Activated naive CD4-positive, alpha-beta T cell (primary cell): ENCODE measurements at places on chromosomes 2 and 18.

DNA sequence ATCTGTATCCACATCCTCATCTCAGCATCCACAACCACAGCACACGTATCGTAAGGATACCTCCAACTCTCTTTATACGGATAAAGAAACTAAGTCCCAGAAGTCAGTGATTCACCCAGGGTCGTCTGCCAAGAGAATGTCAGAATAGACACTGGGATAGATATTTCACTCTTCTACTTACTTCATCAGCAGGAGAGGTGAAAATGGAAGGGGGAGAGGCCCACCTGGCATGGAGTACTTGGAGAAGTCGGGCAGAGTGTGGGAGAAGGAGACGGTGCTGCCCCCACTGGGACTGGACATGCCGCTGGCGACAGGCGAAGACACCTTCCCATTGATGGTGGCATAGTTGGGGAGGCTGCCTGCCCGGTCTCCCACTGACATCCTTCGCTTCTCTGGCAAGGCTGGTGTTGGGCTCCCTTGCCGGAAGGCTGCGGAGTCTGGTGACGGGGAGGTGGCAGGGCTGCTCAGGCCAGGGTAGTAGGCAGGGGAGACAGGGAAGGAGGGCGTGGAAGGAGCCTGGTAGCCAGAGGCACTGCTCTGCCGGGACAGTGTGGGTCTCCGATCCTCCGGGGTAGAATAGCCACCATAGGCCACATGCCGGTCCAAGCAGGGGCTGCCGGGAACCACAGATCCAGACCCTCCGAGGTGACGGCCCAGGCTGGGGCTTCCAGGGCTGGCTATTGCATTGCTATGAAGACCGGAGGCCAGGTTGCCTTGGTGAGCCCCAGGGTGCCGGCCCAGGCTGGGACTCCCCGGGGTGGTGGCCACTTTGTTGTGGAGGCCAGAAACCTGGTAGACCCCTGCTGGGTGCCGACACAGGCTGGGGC lies 185.1 kb downstream of the TNS1 start:
- no peak for DNase-seq

GRCh38 chr2:55088400-55088799 lies 38.1 kb upstream of the RTN4 start:
- no peak for DNase-seq

DNA sequence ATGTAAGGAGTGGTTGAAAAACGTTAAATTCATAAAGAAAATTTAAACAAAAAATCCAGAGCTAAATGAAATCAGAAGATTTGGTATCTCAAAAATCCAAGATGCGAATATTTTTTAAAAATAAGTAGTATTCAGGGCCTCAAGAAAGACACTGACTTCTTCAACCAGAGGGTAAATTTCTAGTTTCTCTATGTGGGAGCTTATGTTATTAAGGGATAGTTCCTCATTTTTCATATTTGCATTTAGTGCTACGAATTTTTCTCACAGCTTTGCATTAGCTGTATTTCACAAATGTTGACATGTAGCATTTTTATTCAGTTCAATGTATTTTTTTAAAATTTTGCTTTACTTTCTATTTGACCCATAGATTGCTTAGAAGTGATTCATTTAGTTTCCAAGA lies 454.7 kb downstream of the CBLN2 start:
- DNase-seq: no peak

DNA sequence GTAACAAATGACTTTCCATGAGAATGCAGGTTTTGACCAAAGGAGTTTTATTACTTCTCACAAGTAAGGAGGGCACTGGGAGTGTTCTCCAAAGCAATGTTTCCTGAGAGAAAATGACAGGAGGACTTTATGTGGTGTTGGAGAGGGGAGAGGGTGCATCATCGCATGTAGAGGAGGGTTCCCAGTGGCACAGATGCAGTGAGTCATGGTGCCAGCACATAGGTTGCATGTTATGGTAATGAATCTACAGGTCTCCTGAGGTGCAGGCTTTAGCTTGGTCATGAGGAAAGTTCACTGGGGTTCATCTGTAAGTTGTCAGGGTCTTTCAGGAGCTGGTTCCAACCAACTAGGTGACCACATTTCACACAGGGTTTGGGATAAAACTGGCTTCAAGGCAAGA lies 30.4 kb downstream of the NAT8 start:
- DNase-seq: no peak

GRCh38 chr18:51051105-51051712 lies 21.2 kb downstream of the SMAD4 start:
- no peak for DNase-seq

DNA sequence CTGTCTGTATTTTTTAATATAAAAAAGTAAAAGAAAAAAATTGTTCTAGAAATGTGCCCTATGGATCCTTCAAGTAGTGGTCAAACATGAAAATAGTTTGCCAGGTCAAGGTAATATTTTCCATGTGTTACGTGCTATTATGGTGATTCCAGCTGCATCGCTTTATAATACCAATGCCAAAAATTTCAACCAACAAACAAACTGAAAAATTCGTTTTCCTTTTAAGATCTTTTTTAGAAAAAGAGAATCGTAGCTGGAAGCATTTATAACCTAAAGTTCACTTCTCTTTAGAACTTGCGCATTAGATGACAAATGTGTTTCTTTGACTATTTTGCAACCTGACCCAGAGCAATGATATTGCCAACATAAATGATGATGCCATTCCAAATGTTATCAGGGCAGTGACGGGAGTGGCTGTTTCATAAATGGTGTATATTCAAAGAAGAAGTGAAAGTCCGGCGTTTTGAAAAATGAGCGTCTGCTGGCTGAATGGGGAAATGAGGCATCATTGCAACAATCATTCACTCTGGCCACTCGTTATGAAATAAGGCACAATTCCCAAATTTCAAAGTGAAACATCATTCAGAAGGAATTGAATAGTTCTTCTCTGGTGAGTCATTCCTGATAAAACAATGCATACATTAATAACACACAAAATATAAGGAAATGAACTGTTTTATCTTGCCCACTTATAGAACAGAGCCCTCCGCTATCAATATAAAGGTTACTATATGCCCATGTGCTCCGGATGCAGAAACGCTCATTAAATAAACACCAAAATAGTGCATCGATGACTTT lies 297.4 kb downstream of the TGIF1 start:
- no peak for DNase-seq

DNA sequence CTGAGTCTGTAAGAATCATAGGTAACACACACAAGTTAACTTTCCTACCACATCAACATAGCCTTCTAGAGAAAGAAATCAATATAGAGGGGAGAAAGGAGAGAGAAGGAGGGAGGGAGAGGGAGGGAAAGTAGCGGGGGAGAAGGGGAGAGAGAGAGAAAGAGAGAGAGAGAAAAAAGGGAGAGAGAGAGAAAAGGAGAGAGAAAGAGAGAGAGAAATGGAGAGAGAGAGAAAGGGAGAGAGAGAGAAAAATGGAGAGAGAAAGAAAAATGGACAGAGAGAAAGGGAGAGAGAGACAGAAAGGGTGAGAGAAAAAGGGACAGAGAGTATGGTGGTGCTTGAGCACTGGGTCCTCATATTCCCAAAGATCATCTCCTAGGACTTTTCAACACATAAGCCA lies 591.7 kb downstream of the ZEB2 start:
- DNase-seq: no peak

DNA sequence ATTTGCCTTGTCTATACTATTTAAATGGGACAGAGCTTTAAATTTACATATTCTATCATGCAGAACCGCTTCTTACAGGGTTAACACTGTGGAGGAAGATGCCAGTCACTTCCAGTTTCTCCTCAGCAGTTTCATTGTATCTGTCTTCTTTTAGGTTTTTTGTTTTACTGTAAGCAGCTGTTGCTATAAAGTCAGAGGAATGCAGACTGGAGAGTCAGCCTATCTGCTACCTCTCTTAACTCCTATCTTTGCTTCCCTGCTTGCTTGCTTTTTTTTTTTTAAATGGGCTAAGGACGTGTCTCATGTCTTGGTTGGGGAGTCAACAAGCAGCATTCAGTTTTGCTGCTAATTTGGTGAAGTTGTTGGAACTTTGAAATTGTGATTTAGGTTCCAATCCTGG lies 8.9 kb downstream of the EPC2 start:
- DNase-seq: no peak

GRCh38 chr2:136444323-136444722 lies 321.0 kb upstream of the THSD7B start:
- no peak for DNase-seq

DNA sequence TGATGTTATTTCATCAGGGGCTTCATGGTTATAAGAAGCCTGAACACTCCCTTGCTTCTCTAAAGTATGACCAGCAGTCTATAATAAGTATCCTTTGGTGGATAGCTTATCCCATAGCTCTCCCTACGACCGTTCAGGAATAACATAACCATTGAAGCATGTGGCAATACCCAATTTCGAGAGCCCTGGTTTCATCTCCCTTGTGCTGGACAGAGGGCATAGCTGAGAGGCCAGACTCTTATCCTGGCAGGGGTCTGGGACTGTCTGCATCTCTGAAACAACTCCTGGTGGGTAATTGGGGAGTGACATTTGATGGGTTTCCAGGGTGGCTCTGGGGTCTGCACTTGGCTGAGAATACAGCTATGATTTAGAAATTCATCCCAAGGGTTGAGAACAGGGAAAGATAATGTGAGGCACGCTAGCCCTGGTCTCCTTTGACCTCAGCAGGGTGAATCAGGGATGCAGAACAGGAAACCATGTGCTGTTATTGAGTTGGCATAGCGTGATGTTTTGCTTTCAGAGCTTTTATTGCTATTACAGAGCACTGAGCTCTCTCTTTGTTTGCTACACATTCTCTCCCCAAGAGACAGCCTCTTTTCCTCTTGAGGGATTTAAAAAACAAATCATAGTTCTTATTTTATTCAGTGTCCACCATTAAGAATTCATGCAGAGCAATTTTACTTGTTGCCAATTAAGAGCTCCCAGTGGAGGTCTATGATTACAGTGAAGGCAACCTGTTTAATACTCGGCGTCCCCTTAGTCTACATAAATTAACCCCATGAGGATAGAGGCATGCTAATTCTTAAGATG lies 274.5 kb downstream of the NCKAP5 start:
- DNase-seq: no peak

DNA sequence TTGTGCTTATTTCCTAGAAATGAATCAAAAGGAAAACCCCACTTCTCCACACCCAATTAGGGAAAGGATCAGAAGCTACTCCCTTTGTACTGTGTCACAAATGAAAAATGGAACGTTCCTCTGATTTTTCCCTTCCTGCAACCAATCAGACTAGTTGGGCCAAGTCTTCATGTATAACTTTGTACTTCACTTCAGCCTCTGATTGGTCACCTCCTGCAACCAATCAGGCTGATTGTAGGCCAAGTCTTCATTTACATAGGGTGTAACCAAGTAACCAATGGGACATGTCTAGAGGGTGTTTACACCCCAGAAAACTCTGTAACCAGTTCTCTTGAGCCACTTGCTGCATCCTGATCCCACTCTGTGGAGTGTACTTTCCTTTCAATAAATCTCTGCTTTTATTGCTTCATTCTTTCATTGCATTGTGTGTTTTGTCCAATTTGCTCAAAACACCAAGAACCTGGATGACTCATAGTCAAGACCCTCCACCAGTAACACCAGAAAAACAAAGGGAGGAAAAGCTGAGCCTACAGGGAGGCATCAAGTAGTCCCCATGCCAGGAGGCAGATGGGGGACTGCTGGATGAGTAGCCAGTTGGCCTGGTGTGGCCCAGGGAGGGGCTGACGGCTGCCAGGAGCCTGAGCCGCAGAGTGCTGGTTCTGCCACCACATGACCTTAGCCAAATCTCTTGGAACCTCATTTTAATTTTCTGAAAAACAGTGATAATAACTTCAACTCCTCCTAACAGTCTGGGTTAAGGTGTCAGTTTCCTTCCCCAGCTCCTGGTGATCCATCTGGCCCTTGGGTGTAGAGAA lies 46.1 kb downstream of the SOWAHC start:
- DNase-seq: no peak

GRCh38 chr2:38158378-38159118 lies 82.6 kb upstream of the CYP1B1 start:
- DNase-seq: no peak
